ENCODE measurements at places on chromosomes 1 and 21.

DNA sequence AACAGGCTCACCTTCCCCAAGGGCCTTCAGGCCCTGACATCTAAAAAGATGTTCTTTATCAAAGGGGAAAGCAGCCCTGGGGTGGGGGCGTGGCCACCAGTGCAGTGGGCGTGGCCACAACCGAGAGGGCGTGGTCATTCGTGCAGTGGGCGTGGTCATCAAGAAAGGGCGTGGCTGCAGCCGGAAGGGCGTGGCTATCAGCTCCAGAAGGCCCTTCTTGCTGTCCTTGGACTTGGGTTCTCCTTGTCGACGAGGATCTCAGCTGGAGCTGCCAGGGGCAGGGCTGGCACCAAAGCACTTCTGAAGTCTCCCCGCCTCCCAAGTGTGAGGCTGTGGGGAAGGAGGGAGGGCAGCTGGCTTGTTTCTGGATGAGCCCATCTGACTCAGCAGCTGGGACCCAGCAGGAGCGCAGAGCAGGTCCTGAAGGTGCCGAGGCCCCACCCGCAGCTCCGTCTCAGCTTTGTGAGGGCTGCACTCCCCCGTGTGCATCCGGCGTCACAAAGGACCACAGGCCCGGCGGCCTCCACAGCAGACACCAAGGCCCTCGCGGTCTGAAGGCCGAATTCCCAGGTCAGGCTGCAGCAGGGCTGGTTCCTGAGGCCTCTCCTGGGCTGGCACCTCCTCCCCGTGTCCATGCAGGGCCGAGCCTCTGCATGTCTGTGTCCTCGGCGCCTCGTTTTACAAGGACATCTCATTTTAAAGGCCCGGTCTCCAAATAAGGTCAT, 12.8 kb downstream of the PDE9A start:
- no peak for DNase-seq

- no peak for DNase-seq
Measured at GRCh38 chr1:226607821-226608220, 59.3 kb downstream of the STUM start.

- DNase-seq: no peak
Measured at GRCh38 chr1:67336783-67337182, 29.1 kb downstream of the IL12RB2 start.

GRCh38 chr1:47214549-47214948, 17.5 kb downstream of the TAL1 start:
- no peak for DNase-seq

DNA sequence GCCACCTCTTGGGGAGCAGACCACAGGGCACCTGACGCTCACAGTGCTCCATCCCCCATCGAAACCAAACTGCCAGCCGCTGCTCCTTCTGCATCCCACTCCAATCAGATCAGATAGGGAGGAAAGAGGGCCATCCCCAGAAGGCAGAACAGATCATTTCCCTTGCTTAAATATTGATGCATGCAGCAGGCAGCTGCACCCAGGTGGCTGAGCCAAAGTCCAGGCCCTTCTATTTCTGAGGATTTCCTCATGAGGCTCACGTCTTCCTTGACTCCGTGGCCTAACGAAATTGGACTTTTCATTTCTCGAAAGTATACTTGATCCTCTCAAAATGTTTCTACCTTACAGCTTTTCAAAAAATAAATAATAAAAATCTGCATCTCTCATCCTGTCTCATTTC, 239.2 kb downstream of the ATG4C start:
- DNase-seq: no peak

- no peak for DNase-seq
Measured at GRCh38 chr1:68057564-68057963, 7.1 kb upstream of the DIRAS3 start.
